ENCODE measurements at places on chromosomes 7 and 10.

DNA sequence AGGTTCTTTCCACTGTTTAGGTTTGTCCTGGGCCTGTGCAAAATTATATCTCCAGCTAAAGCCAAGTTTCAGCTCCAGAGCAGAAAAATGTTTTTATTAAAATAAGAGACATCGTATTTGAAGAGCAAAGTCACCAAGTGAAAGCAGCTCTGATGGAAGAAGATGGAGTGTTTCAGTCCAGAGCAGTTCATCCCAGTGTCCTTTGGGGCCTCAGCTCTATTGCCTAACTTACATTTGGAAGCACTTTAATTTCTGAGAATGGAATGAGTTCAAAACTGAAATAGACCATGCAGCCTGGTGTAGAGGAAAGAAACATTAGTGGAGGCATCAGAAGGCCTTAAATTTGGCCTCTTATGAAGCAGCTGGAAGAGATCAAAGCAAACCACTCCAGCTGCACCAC lies 545.2 kb downstream of the SORCS1 start:
- DNase-seq, result no peak

- DNase-seq, result no peak
Measured at GRCh38 chr7:116621649-116622048, 50.3 kb upstream of the MET start.

- DNase-seq, result no peak
Measured at GRCh38 chr7:96578606-96579005, 131.0 kb downstream of the SEM1 start.

DNA sequence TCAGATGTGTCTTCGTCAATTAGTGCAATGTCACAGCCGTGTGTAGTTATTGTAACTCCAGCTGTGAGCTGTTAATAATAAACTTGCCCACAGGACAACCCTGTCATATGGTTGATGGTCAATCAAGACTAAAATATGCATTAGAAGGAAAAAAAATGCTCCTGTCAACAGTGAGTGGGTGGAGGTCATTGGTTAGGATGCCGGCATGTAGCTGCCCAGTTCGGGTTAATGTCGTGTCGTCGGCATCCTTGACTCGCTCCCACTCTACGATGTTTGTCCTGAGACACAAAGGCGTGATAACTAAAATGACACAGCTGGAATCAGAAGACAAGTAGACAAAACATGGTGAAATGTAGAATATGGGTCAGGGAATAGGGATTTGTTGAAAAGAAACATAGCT lies 442.8 kb upstream of the NPVF start:
- DNase-seq, result no peak

DNA sequence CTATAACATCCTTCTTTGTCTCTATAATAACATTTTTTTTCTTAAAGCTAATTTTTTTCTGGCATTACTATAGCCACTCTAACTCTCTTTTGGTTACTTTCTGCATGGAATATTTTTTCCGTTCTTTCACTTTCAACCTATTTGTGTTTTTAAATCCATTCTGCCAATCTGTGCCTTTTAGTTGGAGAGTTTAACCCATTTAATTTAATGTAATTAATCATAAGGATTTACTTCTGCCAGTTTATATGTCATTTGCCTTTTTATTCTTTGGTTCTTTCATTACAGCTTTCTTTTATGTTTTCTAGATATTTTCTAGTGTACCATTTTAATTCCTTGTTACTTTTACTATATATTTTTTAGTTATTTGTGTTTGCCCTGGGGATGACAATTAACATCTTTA lies 78.6 kb downstream of the TMEM270 start:
- DNase-seq, result no peak

- no peak for DNase-seq
Measured at GRCh38 chr10:19719284-19719683, 96.9 kb upstream of the PLXDC2 start.

GRCh38 chr7:109695419-109695818 lies 1125.7 kb downstream of the DNAJB9 start:
- DNase-seq, result no peak

DNA sequence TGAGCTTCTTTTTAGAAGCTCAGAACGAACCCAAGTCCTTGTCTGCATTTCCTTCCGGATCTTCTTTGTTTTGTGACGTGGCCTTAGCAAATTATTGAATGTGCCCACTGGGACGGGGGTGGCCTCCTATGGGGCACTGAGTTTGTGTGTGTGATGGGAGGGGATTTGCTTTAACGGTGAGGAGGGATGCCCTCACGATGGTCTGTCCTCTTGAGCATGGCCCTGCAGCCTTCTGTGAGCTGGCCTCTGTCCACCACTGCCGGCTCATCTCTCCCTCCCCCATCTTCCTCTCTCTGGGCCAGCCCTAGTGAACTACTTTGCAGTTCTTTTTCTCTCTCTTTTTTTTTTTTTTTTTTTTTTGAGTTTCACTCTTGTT lies 62.9 kb upstream of the MKRN1 start:
- DNase-seq, result no peak

DNA sequence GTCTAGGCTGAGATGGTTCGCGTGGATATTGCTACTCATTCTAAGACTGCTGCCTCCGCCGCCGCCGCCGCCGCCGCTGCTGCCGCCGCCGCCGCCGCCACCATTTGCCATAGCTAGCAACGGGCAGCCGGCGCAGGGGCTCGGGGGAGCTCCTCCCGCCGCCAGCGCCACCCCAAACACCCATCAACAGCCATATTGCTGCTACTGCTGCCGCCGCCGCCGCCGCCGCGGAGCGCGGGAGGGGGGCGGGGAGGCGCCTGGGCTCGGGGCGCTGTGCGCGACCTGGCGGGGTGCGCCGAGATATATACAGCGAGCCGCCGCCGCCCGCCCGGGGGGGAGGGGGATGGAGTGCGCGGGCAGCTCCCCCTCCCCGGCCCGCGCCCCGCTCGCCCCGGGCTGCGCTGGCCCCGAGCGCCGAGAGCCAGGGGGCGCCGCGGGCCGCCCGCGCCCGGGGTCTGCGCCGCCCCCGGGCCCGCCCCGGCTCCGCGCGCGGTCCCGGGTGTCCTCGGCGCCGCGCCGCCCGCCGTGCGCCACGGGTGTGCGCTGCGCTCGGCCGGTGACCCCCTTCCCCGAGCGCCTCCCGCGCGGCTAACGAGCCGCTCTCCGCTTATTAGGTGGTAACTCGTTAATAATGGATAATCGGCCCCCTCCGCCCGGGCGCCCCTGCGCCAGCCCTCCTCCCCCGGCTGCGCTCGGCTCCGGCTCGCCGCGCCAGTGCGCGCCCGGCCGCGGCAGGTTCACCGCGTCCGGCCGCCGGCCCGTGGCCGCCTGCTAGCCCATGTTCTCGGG lies at the start of gene KCNMA1:
Gene KCNMA1, minus strand, starts transcription at position 277 of the 789 bp plus-strand sequence.
- DNase-seq, result no peak

DNA sequence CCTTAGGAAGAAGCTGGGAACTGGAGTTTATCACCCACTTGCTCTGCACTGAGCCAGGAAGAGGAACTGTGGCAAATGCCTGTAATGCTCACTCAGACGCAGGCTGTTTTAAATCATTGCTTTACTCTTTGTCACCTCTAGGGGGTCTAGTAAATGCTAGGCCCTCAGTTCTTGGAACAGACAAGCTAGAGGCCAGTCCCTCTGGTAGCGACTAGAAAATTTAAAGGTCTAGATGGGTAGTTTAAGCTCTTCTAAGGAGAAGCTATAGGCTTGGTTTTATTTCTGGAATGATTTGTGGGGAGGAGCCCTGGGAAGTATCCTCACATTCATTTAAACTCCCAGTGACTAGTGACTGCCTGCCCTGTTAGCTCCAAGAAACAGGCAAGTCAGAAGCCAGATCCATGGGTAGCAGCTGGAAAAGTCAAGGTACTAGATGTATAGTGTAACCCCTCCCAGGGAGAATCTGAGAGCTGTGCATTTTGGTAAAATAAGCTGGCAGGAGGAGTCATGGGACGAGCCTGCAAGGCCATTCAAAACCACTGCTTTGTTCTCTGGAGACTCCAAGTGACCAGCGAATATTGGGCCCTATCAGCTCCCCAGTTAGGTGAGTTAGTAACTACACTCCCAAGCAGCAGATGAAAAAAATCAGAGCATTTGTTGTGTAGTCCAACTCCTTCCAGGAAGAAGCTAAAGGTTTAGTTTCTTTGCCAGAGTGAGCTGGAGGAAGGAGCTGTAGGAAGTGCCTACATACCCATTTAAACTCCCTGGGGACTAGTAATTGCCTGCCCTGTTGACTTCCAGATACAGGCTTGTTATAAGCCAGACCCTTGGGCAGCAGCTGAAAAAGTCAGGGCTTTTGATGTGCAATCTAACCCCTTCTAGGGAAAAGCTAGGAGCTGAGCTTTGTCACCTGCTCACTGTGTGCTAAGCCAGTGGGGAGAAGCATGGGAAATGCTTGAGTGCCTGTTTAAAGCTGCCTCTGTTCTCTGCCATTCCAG lies 68.9 kb downstream of the DYNC1I1 start:
- DNase-seq, result no peak

GRCh38 chr7:135773464-135773863 lies 24.9 kb upstream of the FAM180A start:
- no peak for DNase-seq

GRCh38 chr7:135434047-135434446 lies 75.9 kb downstream of the CNOT4 start:
- DNase-seq, result no peak

DNA sequence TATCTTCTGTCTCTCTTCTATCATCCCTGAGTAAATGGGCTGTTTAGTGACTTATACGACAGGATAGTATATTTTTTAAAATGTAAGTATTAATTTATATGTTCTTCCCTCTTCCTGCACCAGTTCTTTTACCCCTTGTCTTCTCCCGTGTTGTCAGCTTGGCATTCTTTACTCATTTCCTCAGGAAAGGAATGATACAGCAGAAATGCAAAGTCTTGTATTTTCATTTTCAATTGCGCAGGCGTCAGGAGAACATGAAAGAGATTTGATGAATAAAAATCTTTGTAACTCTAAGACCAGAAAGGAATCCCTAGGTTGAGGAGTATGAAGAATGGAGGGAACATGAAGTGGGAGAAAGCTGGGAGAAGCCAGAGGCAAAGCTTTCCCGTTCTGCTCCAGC lies 18.8 kb upstream of the VPS41 start:
- DNase-seq, result no peak

GRCh38 chr7:80218723-80219122 lies 84.1 kb downstream of the GNAI1 start:
- no peak for DNase-seq

DNA sequence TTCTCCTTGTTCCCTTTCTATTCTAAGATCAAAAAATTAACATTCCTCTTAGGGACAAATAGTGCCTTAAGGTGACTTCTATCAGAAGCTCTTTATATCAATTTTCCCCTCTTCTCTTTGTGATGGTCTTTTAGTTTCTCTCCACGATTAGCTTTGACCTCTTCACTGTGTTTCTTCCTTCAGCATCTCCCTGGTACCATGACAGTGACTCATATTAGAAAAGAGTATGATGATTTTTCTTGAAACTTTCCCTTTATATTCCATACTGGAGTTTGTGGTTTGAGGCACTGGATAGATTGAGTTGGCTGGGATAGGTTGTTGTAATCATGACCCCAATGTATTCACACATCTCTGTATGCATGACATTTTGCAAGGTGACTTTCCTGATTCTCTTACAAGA lies 335.6 kb upstream of the GLI3 start:
- DNase-seq, result no peak

DNA sequence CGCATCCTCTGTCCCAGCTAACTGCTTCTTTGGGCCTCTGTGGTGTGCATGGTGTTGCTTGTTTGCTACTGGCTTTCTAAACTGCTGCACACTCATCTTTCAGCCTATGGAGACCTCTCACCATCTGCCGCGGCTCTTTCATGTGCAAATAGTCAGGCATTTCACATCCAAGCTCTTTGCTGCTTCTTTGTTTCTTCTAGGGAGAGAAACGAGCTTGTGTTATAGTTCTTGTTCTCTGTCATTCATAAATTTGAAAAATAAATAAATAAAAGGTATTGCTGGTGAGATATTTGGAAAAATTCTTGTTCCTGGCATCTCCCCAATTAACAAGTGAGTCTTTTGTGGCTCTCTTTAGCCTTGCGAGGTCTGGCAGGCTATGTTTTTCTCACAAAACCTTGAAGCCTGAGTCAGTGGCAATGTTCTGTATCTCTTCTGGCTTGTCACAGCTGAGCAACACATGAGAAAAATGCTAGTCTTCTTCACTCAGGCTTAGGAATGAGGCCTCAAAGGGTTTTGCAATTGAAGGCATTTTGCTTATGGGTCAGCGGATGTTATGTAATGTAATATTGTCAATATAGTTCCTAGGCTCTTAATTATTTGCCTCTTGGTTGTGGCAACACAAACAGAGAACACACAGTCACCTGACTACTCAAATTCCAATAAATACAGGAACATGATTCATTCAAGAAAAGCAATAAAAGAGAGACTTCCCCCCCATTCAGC lies 274.0 kb downstream of the FRMD4A start:
- DNase-seq, result no peak

GRCh38 chr7:20095436-20095835 lies 121.7 kb downstream of the MACC1 start:
- DNase-seq, result no peak

GRCh38 chr10:100907773-100908363 lies 4.9 kb upstream of the SLF2 start:
- no peak for DNase-seq

DNA sequence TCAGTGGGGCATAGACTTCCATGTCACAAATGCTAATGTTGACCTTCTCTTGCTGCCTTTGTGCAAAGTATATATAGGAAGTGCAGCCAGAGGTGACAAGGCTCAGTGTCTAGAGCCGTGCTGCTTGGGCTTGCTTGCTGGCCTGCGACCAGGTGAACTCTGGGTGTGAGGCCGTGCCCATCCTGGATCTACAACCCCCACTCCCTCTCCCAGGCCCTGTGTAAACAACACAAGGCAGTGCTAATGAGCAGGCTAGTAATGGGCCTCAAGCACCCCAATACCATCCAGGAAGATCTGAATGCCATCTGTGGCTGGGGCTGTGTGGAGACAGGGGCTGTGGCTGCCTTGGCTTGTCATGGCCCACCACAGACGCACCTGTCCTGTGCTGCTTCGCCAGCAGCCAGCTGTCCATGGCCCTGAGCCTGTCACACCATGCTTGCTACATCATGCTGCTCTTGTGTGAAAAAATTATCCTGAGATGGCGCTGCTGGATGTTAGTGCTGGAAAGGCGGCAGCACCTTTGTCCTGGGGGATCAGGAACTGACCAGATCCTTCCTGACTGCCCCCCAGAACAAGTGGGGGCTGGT lies 107.6 kb upstream of the ZNF92 start:
- no peak for DNase-seq

GRCh38 chr10:78520737-78521430 lies 487.2 kb downstream of the RPS24 start:
- DNase-seq, result no peak

DNA sequence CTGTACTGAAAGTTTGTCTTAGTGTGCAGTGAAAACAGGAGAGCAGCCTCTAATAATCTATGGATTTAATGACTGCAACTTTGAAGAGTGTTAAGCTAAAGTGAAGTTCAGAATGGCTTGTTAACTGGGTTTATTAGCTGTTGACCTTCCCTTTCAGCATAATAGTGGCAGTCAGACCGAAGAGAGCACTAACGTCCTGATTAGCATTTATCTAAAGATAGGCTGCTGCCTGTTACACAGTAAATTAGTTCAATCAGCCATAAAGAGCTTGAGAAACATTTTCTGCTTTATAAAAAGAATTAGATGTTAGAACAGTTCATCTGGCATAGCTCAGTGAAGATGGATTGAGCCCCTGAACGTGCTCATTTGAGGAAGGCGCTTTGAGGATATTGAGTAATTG lies 433.0 kb downstream of the AUTS2 start:
- DNase-seq, result no peak
